ELR (cell line): ENCODE measurements at places on chromosomes 5 and 9.

DNA sequence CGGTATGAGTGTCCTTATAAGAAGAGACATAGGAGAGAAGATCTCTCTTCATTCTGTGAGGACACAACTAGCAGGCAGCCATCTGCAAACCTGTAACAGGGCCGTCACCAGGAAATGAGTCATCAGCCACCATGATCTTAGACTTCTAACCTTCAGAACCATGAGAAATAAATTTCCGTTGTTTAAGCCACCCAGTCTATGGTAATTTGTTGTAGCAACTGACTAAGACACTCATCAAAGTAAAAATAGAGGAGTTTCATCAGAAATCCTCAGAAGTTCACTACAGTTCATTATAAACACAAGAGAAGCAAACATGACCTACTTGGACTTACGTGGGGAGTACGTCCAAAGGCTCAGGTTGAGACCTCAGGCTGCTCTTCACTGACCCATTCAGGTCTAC is 357.7 kb downstream of the SEMA5A start:
- DNase-seq = peak; percentile 97

- peak; percentile 71 for DNase-seq
Observed at GRCh38 chr9:72271613-72272478, 93.2 kb downstream of the ZFAND5 start.

DNA sequence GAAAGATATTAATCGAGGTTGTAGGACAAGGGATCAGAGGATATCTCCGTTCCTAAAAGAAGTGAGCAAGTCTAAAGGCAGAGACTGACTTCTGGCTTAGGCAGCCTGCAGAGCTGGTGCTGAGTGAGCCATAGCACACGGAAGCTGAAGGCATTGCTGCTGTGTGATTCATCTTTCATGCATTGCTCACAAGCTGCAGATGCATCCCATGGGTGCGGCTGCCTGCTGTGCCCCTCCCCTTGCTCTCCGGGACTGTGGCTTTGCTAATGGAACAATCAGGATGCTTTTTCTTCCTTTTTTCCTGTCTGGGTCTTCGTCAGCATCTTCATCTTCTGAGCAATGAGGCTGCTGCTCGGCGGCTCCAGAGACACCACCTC is 341.4 kb downstream of the DIRAS2 start:
- peak; percentile 93 for DNase-seq

GRCh38 chr5:68265347-68265746 is 49.8 kb downstream of the PIK3R1 start:
- no peak for DNase-seq

DNA sequence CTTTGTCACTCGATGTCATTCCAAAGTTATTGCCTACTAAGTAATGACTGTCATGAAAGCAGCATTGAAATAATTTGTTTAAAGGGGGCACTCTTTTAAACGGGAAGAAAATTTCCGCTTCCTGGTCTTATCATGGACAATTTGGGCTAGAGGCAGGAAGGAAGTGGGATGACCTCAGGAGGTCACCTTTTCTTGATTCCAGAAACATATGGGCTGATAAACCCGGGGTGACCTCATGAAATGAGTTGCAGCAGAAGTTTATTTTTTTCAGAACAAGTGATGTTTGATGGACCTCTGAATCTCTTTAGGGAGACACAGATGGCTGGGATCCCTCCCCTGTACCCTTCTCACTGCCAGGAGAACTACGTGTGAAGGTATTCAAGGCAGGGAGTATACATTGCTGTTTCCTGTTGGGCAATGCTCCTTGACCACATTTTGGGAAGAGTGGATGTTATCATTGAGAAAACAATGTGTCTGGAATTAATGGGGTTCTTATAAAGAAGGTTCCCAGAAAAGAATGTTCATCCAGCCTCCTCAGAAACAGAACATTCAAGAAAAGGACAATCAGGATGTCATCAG is 11.3 kb downstream of the TLR4 start:
- DNase-seq = no peak

GRCh38 chr9:34976441-34976840 is 13.1 kb upstream of the DNAJB5 start:
- no peak for DNase-seq

GRCh38 chr9:119951591-119951990 is 582.4 kb upstream of the BRINP1 start:
- no peak for DNase-seq

GRCh38 chr9:91421128-91421765 is 2.4 kb downstream of the NFIL3 start:
- peak; percentile 59 for DNase-seq

DNA sequence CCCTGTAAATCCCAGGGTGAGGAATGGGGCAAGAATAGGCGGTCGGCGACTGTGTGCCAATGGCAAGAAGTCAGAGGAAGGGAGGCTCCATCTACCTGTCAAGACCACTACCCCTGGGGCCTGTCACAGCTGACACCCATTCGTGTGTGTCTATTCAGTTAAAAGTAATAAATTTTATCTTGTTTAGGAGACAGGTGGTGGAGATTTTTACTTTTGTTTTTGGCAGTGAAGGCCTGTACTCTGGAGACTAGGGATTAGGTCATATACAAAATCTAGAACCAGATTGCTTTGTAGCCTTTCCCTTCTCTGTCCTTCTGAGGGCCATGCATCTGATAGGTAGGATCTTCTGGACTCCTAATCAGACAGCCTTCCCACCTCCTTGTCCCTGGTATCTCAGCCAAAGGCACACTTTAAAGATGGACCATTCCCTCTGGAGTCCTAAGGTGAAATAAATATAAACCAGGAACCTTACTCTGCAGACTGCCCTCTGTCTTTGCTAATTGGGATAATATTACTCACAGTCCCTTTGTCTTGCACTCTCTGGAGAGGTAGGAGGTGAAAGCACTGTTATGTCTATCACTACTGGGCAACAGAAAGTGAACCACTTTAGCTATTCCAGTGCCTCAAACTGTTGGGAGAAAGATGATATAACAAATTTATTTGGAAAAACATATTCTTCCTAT is 213.2 kb upstream of the ACTBL2 start:
- no peak for DNase-seq

DNA sequence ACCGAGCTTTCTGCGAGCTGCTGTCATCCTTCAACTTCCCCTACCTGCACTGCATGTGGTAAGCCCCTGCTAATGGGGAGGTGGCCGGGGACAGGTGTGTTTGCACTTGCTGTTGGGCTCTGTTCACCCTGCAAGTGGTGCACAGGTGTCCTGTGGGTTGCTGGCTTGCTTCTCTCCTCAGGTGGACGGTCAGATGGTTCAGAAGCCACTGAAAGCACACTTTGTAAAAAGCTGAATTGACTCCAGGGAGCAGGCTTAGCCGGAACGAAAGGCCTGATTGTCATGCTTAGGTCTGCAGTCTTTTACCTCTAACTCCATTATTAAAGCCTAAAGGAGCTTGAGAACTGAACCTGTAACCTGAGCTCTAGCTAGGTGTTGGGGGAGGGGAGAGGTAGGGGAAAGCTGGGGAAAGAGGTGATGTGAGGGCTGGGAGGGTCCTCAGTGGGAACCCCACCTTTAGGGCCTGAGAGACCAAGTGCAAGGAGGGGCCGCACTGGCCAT is 37.6 kb downstream of the ACER2 start:
- DNase-seq = no peak

DNA sequence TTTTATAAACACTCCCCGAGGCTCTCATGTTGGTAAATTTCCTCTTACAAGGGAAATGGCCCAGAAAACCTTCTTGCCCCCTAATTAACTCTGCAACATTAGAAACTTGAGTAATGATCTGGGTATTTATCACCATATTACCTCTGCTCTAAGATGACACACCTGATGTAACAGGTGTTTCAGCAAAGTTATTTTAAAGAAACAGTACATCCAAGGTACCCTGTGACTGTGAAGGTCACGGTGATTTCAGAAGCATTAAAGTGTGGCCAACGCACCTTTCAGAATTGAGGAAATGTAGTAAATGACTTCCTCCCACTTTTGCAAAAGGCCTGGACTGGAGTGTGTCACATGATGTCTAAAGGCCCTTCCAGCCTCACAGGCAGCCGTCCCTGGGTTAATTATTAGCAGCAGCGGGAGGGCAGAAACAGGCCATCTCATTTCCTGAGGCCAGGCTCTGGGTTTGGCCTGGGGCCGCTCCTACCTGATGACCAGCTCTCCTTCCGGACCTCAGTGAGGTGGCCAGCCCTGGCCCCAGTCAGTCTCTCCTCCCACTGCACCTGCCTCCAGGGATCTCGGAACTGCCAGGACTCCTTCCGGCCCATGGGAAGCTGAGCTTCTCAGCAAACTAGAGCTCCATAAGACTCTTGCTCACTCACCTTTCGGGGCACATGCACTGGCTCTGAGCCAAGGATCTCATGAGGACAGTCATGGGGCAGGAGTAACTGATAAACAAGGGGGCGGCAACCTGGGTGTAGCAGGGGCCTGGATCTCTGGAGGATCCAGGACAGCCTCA is 20.7 kb downstream of the PTPN3 start:
- no peak for DNase-seq

- DNase-seq = no peak
Observed at GRCh38 chr5:26026044-26026443, 1012.3 kb downstream of the CDH9 start.

- no peak for DNase-seq
Observed at GRCh38 chr9:38412751-38413150, 11.5 kb downstream of the IGFBPL1 start.

- DNase-seq = no peak
Observed at GRCh38 chr5:81909677-81910076, 62.1 kb upstream of the ATG10 start.

- no peak for DNase-seq
Observed at GRCh38 chr5:75450069-75450468, 61.4 kb downstream of the CERT1 start.

DNA sequence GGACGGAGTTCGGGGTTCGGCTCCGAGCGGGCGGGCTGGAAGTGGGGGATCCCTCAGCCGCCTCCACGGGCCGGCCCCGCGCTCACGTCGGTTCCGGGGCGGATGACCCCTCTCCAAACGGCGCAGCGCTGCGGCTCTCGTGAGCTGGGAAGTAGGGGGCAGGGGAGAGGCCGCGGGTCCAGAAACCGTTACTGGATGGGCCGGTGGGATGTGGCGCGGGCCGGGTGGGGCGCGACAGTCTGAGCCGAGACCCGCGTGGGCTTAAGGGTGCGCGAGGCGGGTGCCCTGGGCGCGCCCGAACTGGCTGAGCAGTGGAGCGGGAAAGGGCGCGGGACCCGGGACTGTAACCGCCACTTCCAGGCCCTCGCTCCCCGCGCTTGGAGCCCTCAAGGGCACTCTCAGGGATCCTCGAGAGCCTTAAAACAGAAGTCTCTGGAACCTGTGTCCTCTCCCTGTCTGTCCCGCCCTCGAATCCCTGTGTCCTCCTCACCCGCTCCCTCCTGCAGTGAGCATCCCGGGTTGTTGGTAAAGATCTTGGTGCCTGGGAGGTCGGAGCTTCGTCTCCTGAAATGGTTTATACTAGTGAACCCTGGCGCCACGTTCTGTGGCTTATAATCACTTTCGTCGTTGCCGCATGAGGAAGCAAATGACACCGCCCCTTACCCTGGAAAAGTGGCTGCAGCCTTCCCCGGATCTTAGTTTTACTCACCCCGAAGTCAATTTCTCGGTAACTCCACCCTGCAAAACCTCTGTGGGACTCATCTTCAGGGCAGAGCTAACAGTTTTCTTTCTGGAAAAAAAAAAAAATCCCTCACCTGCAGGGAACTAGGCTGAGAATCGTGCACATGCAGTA is 571 bp upstream of the MARCHF11 start:
- no peak for DNase-seq

DNA sequence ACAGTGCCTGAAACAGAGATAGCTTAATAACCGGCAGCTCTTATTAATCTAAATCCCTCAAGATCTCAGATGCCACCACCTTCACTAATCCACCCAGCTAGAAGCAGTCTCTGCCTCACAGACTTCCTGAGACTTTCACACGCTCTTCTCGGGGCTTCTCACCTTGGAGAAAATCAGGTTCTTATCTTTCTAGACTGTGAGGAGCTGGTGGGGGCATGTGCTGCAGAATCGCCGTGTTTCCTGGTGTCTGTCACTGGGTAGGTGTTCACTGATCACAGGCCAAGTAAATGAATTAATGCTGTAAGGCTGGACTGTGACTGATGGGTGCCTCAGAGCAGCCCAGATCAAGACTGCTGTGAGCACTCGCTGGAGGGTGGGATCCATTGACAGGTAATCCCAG is 101.7 kb downstream of the PSD2 start:
- DNase-seq = no peak

DNA sequence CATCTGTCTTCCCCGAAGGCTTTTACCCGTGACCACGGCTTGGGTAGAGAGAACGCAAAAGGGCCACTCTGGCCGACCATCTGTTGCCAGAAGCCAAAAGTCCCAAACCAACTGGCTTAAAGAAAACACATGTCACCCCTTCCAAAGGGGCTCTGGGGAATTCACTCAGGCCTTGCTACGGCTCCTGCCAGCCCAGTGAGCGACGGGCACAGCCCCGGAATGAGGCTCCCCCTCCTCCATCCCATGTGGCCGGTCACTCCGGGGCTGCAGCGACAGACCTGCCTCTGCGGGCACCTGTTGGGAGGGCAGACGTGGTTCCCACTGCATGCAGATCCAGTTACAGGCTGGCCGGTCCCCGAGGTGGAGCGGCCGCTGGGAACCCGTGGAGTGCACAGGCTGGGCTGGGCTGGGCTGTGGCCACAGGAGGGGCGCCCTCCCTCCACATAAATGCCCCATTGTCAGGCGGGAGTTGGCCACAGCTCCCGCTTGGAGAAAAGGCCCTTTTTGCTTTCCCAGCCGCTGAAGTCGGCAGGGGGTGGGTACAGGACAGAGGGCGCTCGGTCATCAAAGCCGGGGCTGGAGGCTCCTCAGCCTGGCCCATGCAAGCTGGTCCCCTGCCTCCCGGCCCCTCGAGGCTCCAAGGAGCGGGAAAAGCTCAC is 19.9 kb downstream of the NOTCH1 start:
- no peak for DNase-seq

GRCh38 chr5:177023303-177023664 is 788 bp downstream of the ZNF346 start:
- DNase-seq = no peak

GRCh38 chr9:13364271-13365000 is 84.9 kb upstream of the MPDZ start:
- DNase-seq = no peak

DNA sequence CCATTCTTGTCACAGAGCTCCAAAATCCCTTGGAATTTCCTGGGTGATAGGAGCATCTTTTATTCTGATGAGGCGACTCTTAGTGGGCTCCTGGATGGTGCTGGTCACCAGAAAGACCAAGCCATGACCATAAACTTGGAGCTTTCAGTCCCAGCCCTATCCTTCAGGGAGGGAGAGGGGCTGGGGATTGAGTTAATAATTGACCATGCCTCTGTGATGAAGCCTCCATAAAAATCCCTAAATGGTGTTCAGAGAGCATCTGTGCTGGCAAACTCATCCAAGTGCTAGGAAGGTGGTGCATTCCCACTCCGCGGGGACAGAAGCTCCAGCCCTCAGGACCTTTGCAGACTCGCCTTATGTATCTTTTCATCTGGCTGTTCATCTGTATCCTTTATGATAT is 28.7 kb downstream of the MCCC2 start:
- no peak for DNase-seq
